ENCODE measurements at places on chromosomes 7 and 10. TPM values are rescaled to one million over a fixed set of nuclear protein-coding genes. Genes with fewer than 3 reads are reported as not detected.
A peak's percentile ranks its signal among the peaks of the same experiment; 100 is the strongest.

GRCh38 chr7:83248000-83248399 is 85.3 kb upstream of the PCLO start:
- H3K4me1 ChIP-seq, result no peaks in the 10 kb centered on the region
- no peaks in the 10 kb centered on the region for H3K36me3 ChIP-seq
- no peak overlapping the region for H3K27ac ChIP-seq
- no peak for DNase-seq

DNA sequence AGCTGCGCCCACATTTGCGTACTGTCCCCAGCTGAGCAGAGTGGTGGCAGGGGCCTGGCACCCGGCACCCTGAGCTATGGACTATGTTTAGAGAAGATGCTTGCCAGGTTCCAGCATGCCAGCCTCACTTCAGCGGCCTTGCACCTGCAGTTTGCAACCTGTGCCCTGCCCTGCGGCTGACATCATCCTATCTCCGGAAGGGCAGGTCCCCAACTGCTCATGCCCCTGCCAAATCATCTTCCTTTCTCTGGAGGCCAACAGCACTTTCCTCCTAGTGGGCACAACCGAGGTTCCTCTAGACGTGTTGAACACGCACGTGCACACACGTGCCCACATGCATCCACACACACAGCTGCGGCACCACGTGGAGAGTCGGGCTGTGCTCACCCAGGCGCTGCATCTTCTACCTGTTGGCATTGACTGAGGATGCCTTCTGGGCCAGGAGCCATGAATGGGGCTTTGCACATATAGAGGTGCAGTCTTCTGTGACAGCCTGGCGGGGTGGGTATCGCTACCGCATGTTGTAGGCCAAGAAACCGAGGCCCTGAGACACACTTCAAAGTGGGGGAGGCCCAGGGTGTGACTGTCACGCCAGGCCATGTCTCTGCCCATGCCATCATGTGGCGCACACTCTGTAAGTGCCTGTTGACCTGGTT is 24.5 kb downstream of the CNPY1 start:
- H3K27me3 ChIP-seq, result peaks cover 14% of the 10 kb centered on the region
- no peak for DNase-seq
- H3K27ac ChIP-seq, result no peak overlapping the region
- H3K4me1 ChIP-seq, result no peaks in the 10 kb centered on the region
- no peak overlapping the region for H3K4me3 ChIP-seq
- H3K36me3 ChIP-seq, result no peaks in the 10 kb centered on the region

- no peak overlapping the region for H3K4me3 ChIP-seq
- no peak for DNase-seq
These were observed 868.1 kb downstream of the XPNPEP1 start for GRCh38 chr10:109055243-109055642.

GRCh38 chr10:80413271-80413996 is 5.1 kb downstream of the PRXL2A start:
- H3K4me1 ChIP-seq, result peaks cover 38% of the 10 kb centered on the region
- DNase-seq, result peak; percentile 16
- H3K4me3 ChIP-seq, result no peak overlapping the region
- no peaks in the 10 kb centered on the region for H3K27me3 ChIP-seq
- peak overlapping the region; percentile 14 for H3K27ac ChIP-seq

- H3K27me3 ChIP-seq, result no peaks in the 10 kb centered on the region
- H3K36me3 ChIP-seq, result no peaks in the 10 kb centered on the region
- no peak overlapping the region for H3K4me3 ChIP-seq
These were observed 57.7 kb downstream of the OSBPL3 start for GRCh38 chr7:24922099-24922773.

- H3K36me3 ChIP-seq, result no peaks in the 10 kb centered on the region
- peaks cover 7% of the 10 kb centered on the region for H3K4me1 ChIP-seq
- DNase-seq, result peak; percentile 44
- no peak overlapping the region for H3K4me3 ChIP-seq
These were observed 12.6 kb upstream of the UBE2D1 start for GRCh38 chr10:58322072-58322834.

- H3K4me3 ChIP-seq, result no peak overlapping the region
- no peak overlapping the region for H3K27ac ChIP-seq
- no peak for DNase-seq
- no peaks in the 10 kb centered on the region for H3K36me3 ChIP-seq
These were observed 754.6 kb downstream of the AUTS2 start for GRCh38 chr7:70352906-70353305.

- no peaks in the 10 kb centered on the region for H3K36me3 ChIP-seq
- no peak overlapping the region for H3K27ac ChIP-seq
- no peaks in the 10 kb centered on the region for H3K4me1 ChIP-seq
- H3K4me3 ChIP-seq, result no peak overlapping the region
- no peaks in the 10 kb centered on the region for H3K27me3 ChIP-seq
These were observed 721.7 kb upstream of the GALNT17 start for GRCh38 chr7:70410134-70410750.

Gene NRG3
- not detected for total RNA-seq

Gene SPDYE6
- total RNA-seq, result not detected

Gene FAM24B
- total RNA-seq, result 10.6 TPM

Gene AGBL3
- total RNA-seq, result 2.9 TPM

Data from activated CD8-positive, alpha-beta T cell treated with anti-CD3 and anti-CD28 coated beads for 36 hours (primary cell).